ENCODE measurements at places on chromosomes 2 and 18. TPM values are rescaled to one million over a fixed set of nuclear protein-coding genes. Genes with fewer than 3 reads are reported as not detected.

GRCh38 chr18:61556862-61557261 lies 223.6 kb downstream of the CDH20 start:
- no peak overlapping the region for H3K27ac ChIP-seq
- no peak for DNase-seq
- no peaks in the 10 kb centered on the region for H3K36me3 ChIP-seq
- H3K4me3 ChIP-seq, result no peak overlapping the region

DNA sequence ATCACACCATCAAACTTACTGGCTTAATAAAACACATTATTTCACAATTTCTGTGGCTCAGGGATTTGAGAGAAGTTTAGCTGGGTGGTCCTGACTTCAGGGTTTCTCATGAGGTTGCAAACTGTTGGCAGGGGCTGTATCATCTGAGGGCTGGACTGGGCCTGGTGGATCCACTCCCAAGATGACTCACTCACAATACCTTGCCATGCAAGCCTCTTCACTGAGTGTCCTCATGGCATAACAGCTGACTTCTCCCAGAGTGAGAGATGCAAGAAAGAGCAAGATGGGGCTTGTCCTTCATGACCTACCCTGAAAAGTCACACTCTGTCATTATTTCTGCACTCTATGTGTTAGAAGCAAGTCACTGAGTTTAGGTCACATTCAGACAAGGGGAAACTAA lies 73.8 kb downstream of the AQP4 start:
- DNase-seq, result no peak
- no peak overlapping the region for H3K4me3 ChIP-seq
- no peak overlapping the region for H3K27ac ChIP-seq
- H3K27me3 ChIP-seq, result no peaks in the 10 kb centered on the region
- no peaks in the 10 kb centered on the region for H3K4me1 ChIP-seq
- no peaks in the 10 kb centered on the region for H3K36me3 ChIP-seq

GRCh38 chr2:45614330-45614729 lies 3.3 kb upstream of the SRBD1 start:
- H3K27me3 ChIP-seq, result no peaks in the 10 kb centered on the region
- H3K36me3 ChIP-seq, result no peaks in the 10 kb centered on the region
- H3K27ac ChIP-seq, result no peak overlapping the region
- H3K4me3 ChIP-seq, result no peak overlapping the region
- H3K4me1 ChIP-seq, result peaks cover 11% of the 10 kb centered on the region

CCDC102B gene
- 43.7 TPM for total RNA-seq

- peak; percentile 87 for DNase-seq
- peaks cover 11% of the 10 kb centered on the region for H3K4me1 ChIP-seq
- peak within 1 kb of the TSS; percentile 88 for H3K4me3 ChIP-seq
- H3K27ac ChIP-seq, result peak within 1 kb of the TSS; percentile 76
- no peaks in the 10 kb centered on the region for H3K27me3 ChIP-seq
Observed at GRCh38 chr2:38665854-38666555, at the start of gene GALM. GALM (plus strand) TSS chr2:38666114; CDS start chr2:38666162, 48 bp downstream.

DNA sequence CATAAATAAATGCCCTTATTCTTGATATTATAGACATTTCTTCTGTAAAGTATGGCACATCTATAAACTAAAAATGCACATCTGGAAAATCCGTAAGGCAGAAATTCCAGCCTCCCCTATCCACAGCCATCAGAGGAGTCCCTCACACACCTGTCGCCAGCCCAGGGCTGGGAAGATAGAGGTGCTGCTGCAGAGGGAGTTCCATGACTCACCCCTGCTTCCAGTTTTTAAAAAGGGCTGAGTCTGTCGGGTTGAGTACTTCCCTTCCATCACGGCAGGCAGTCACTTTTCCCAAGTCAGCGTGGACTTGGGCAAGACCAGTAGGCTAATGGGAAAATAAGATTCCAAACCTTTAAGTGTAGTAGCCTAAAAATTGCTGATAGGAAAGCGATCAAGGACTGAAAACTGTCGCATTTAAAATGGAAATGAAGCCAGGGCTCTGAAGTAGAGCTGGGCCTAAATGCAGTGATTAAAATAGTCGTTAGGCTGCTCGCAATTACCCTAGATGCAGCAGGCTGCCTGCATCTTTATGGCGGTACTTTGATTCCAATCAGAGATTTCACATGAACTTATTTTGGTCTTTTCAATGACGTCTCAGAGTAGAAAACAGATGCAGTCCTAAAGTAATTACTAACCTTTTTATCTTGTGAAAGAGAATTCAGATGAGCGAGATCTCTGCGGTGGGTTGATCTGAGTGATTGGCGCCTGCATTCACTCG lies 280.5 kb downstream of the AGAP1 start:
- peaks cover 11% of the 10 kb centered on the region for H3K36me3 ChIP-seq
- no peak overlapping the region for H3K4me3 ChIP-seq

DNA sequence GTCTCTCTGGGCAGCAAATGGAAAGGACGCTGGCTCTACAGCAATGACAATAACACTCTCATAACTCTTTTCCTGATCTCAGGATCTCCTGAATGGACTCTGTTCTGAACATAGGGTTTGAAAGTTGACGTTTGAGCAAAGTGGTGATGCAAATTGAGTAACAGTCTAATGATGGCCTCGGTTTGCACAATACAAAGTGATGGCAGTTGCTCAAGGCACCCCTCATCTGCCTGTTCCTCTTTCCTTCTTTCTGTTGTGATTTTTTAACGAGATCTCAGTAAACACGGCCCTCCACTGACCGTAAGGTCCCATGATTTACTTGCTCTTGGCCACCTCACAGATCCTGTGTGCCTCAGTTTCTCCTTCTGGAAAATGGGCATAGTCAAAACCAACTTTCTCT lies 303.6 kb downstream of the SLC8A1 start:
- no peaks in the 10 kb centered on the region for H3K27me3 ChIP-seq
- H3K36me3 ChIP-seq, result no peaks in the 10 kb centered on the region
- DNase-seq, result no peak
- H3K27ac ChIP-seq, result no peak overlapping the region
- no peak overlapping the region for H3K4me3 ChIP-seq
- H3K4me1 ChIP-seq, result no peaks in the 10 kb centered on the region

POTEF gene
- total RNA-seq, result not detected

GRCh38 chr2:231057590-231057989 lies 923 bp downstream of the PSMD1 start:
- no peak for DNase-seq
- no peaks in the 10 kb centered on the region for H3K27me3 ChIP-seq
- H3K4me3 ChIP-seq, result peak overlapping the region; percentile 90
- no peak overlapping the region for H3K27ac ChIP-seq
- H3K4me1 ChIP-seq, result peaks cover 28% of the 10 kb centered on the region

DNA sequence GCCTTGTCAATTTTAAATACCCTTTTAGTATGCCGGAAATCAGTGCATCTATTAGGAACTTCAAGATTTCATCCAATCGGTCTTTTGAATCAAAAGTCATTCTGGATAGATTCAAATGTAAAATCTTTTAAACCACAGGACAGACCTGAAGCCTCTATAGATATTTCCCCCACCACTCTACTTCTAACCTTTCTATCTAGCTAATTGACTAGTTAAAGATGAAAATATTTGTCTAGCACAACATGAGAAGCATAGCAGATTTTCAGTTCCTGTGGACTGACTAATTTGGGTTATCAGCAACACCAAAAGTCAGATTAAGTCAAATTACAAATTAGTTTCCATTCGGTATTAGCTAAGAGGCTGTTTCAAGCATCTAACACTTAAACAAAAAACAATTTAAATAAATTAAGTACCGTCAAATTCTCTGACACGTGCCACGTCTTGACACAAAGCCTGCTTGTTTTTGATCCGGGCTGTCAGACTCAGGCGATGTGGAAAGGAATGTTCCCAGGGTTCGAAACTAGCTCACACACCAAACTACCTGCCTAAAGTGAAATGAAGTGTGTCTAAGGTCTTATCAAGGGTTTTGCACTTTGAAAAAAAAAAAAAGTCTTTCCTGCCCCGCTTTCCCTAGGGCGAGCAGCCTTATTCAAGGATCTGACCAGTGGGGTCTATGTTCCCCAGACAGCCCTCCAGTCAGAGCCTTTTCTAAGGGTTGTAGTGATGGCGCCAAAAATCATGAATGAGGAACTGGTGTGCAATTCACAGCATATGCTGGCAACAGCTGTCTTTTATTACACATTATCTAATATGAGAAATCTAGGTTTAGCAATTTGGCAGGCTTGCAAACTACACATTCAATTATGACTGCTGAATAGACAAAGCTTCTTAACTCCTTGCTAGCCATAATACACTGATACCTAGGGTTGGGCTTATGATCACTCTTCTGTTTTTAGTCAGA lies 4.7 kb downstream of the CYTIP start:
- H3K36me3 ChIP-seq, result no peaks in the 10 kb centered on the region
- peaks cover under 1% of the 10 kb centered on the region for H3K4me1 ChIP-seq
- H3K27me3 ChIP-seq, result no peaks in the 10 kb centered on the region
- peak overlapping the region; percentile 54 for H3K4me3 ChIP-seq
- DNase-seq, result no peak
- H3K27ac ChIP-seq, result peak overlapping the region; percentile 9

Measured in upper lobe of right lung (tissue), 1 donor.